ENCODE measurements at places on chromosomes 12 and 14.

- DNase-seq, result no peak
These were observed 75.4 kb downstream of the CCDC92 start for GRCh38 chr12:123897221-123897620.

- no peak for DNase-seq
These were observed 4.3 kb upstream of the PPP2R5C start for GRCh38 chr14:101757064-101757838.

DNA sequence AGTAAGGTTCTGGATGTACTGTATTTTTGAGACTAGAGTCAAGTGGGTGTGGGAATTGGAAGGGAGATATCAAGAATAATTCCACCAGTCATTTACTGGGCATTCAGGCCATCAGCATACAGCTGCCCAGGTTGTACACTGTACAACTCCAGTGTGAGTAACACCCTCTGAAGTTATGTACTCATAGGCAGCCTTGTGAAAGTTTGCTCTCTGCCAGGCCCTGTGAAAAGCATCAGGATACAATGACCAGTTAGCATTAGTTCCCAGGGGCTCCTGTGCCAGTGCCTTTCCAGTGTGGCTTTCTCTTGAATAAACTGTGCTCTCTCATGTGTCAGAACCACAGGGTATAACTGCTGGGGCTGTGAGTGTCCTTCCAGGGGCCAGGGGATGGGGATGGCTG, 89.7 kb downstream of the LGMN start:
- DNase-seq, result no peak

DNA sequence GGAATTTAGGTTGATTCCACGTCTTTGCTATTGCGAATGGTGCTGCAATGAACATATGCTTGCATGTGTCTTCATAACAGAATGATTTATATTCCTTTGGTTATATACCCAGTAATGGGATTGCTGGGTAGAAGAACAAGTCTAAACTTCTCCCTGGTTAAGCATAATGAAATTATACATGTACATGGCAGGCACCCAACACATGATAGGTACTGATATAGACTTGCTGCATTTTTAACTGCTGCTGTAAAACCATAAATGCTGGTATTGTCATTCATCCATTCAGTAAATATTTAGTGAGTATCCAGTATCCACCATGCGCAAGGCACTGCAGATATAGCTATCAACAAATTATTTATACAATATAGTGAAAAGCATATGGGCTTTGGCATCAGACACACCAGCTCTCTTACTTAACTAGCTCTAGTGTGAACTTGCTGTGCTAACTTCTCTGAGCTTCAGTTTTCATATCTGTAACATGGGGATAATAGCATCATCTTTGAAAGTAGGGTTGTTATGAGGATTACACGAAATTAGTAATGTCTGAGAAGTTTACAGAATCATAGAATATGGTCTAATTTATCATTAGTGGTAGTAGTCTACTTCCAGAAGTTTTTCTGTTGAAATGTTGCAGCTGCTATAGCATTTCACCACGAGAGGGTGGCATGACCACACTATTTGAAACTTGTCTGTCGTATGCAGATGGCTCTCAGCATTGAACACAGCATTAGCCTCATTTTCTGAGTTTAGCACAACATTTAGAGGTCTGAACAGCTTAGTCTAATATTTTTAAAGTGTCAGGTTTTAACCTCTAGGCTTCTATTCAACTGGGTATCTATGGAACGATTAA, 32.0 kb upstream of the SEL1L start:
- DNase-seq, result no peak

DNA sequence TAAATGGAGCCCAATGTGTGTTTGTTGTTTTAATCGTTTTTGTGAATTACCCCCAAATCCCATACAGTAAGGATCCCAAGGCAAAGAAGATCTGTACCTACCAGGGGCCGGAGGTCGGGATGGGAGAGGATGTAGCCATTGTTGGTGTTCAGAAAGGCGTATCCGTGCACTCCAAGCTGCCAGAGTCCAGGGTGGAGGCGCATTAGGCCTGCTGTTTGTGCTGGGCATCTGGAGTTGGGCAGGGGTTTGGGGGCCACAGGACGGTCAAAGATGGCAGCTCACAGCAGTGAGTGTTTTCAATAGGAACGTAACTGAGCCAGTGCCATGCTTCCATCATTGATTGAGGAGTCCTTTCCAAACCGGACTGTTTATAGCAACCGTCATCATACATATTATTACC, 40.2 kb downstream of the CACNA2D4 start:
- DNase-seq, result no peak

All from activated T-cell treated with anti-CD3 and anti-CD28 coated beads, Interleukin-2, amount 50 U/mL, for 4 hours (primary cell).